ENCODE measurements at places on chromosomes 4 and X.

DNA sequence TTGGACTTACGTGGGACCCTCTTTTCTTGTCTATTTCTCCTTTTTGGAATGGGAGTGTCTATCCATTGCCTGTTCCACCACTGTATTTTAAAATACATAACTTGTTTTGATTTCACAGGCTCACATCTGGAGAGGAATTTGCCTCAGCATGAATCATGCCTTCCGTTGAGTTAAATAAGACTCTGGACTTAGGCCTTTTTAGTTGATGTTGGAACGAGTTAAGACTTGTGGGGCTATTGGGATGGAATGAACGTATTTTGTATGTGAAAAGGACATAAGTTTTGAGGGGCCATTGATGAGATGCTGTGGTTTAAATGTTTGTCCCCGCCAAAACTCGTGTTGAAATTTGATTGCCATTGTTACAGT, 66.2 kb downstream of the BEX3 start:
- no peak for DNase-seq

- DNase-seq, result no peak
These were observed 202.0 kb upstream of the PCDH7 start for GRCh38 chr4:30518211-30518610.

GRCh38 chr4:48315728-48316630, 25.4 kb upstream of the SLAIN2 start:
- DNase-seq, result no peak

DNA sequence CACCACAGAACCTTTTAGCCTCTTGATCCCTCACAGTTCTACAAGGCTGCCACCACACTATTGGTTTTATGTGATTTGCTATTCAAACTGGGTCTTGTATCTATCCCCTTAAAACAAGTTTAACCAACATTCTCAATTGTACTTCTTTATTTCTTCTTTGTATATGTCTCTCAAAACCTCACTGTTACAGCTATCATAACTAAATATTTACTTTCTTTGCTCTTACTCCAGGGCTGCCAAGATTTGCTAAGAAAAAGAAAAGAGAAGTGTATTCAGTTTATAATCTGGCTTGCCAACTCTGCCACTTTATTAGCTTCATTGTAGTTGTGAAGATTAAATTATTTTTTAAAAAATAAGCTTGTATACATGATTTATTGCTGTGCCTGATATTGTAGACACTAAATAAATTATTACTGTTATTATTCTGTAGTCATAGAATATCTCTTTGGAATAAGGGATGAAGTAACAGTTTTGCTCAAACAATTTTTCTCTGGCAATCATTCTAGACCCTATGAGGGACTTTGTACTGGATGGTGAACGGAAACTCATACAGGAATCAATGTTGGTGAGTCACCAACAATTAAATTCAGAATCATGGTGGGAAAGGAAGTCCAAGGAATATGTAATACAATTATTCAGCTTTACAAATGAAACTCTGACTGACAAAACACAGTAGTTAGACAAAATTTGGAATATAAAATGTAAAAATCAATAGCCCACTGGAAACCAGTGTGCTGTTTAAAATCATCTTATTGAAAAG, 127.1 kb upstream of the DCAF8L1 start:
- DNase-seq, result no peak

DNA sequence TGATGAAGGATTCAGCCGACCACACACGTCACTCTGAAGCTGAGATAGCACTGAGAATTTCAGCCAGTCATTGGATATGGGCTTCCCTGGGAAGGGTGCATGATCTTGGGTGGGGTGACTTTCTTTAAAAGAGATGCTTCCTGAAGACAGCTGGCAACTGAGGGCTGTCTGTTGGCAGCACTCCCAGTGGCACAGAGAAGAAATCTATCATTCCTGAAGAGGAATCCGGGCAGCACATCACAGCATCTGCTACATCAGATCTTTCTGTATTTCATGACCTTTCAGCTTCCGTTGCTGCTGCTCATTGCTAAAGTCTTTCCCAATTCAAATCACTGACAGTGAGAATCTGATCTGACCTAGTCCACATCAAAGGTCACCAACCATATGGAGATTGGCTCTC, 193.8 kb upstream of the RBPJ start:
- DNase-seq, result no peak
